Muscle of leg (tissue), 16 donors: ENCODE measurements at places on chromosomes 4 and X. TPM values are rescaled to one million over a fixed set of nuclear protein-coding genes. Genes with fewer than 3 reads are reported as not detected.

- no peak for DNase-seq
These were observed 1777.8 kb upstream of the TENM3 start for GRCh38 chr4:180465364-180465763.

GRCh38 chr4:17811078-17811603, 362 bp downstream of the NCAPG start:
- DNase-seq: peak; percentile 53

- DNase-seq: no peak
These were observed 127.2 kb upstream of the RPS6KA3 start for GRCh38 chrX:20393944-20394343.

- no peak for DNase-seq
These were observed 9.5 kb downstream of the RGS12 start for GRCh38 chr4:3302173-3302785.

DNA sequence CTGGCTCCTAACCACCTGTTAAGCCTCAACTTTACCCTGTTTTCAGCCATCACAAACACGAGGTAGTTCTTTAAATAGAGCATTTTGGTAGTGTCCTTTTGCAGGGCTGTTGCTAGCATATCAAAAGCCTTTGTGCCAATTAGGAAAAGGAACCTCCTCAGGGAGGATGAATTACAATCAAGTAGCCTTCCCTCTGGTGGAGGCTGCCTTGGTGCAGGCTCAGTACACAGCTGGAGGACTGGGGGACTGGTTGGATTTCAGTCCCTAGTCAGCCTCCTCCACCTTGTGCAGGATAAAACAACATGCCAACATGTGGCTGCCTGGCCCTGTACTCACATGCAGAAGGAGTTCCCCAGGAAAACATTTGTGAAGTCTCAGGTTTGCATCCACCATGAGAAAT, 53.1 kb downstream of the RASGEF1B start:
- DNase-seq: no peak

- DNase-seq: peak; percentile 46
These were observed 145.0 kb downstream of the SOWAHB start for GRCh38 chr4:76752861-76753501.

DNA sequence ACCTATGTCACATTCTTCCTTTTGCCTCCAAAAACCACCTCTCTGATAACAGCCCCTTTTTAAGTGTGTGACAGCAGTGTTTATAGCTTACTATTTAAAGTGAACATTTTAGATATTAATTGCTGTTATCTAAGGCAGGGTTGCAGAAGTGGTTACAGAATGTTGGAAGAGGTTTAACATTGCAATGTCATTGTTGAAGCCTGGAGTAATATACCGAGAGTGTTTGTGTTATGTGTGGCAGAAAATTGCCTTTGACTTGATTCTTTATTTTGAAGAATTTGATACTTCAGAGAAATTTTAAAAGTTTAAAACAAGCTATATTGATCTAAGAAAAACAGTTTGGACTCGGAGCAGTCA, 37.1 kb downstream of the SMARCAD1 start:
- no peak for DNase-seq

DNA sequence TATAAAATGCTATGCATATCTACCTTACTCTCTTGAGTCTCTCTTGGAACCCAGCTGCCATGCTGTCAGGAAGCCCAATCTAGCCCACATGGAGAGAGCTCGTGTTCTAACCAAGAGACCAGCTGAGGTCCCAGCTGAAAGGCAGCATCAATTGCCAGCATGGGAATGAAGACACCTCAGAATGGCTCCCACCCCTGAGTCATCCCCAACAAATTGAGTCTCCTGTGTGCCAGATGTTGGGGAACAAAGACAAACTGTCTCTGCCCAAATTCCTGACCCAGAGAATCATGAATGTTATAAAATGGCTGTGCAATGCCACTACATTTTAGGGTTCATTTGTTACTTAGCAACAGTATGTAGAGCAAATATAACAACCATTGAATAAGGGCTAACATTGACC, 105.2 kb upstream of the STX18 start:
- no peak for DNase-seq

DNA sequence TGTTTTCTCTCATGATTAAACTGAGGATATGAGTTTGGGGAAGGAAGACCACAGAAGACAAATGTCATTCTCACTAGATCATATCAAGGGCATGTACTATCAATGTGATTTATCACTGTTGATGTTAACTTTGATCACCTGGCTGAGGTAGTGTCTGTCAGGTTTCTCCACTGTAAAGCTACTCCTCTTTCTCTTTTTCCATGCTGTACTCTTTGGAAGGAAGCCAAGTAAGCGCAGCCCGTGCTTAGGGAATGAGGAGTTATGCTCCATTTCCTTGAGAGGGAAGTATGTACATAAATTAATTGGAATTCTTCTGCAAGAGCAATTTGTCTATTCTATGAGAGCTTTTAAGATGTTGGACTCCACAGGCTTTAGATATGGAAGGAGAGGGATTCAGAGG, 4.0 kb upstream of the KANTR start:
- no peak for DNase-seq

DNA sequence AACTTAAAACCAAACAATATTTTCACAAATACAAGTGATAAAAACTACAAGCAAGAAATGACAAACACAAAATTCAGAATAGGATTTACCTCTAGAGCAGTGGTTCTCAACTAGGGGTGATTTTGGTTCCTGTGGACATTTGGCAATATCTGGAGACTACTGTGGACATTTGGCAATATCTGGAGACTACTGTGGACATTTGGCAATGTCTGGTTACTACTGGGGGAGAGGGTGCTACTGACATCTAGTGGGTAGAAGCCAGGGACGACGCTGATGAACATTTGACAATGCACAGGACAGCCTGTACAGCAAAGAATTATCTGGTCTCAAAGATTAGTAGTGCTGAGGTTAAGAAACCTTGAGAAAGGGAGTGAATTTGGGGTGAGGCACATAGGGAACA, 169.8 kb downstream of the CLCN4 start:
- DNase-seq: no peak

DNA sequence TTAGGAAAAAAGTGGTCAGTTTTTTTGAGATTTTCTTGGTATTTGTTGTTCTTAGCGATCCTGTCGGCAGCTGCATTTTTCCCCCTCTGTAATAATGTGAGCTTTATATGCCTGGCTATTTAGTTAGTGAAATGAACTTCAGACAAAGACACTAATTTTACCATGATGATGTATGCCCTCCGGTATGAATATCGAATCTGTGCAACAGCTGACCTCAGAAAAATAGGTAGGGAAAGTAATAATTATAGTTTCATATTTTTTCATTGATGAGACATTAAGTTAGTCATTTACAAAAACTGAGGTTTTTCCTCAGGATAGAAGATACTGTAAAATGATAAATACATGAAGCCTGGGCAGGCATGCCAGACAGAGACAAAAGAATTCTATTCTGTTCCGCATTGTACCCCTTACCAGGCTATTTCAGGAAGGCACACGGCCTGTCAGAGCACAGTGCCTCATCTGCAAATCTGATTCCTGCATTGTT, 155.8 kb downstream of the SHROOM3 start:
- peak; percentile 75 for DNase-seq

DNA sequence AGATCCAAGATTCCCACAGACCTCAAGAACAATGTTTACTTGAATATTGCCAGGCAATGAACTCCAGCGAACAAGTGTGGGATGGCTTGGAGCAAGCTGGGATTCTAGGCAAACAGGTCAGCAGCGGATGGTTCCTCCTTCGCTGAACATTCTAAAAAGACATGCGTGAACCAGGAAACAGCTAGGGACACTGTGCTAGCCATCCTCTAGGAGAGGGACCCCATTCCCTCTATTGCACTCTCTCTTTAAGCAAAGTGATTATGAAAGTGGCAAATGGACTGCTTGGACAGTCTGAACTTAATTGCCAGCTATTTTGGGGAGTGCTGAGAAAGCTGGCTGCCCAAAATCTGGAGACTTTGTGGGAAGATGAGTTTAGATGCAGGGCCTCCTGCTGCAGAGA, 29.9 kb upstream of the TEC start:
- no peak for DNase-seq

- DNase-seq: peak; percentile 34
These were observed 53.8 kb upstream of the TXK start for GRCh38 chr4:48187813-48188212.

DNA sequence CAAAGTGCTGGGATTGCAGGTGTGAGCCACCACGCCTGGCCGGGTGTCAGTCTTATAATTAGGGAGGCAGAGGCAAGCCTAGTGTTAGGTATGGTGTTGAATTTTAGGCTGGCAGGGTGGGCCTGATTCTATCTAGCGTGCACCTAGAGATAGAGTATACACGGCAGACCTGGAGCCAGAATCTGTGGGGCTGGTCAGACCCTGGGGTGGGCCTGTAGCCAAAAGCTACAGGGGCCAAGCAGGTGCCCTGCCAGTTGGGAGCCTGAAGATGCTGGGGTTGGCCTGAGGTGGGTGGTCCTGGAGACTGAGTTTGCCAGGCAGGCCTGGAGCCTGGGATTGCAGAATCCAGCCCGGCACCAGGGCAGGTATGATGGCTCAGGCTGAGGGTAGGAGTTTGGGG, 1580.3 kb downstream of the ARAP2 start:
- DNase-seq: no peak

DNA sequence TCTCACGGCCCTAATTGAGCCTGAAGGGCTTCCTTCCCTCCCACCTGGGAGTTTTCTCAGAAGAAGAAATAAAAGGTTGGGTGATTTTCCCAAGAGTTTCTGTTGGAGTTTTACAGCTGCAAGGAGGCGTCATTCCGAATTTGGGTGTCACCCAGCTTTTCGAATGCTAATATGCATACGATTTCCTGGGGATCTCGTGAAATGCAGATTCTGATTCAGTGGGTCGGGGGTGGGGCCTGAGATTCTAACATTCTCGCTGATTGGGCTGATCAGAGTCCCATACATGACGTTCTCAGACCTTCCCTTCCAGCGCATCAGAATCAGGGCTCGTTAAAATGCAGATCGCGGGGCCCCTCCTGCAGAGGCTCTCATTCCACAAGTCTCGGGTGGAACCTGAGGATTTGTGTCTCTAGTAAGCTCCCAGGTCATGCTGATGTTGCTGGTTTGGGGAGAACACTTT, 125.8 kb upstream of the STX18 start:
- peak; percentile 22 for DNase-seq

DNA sequence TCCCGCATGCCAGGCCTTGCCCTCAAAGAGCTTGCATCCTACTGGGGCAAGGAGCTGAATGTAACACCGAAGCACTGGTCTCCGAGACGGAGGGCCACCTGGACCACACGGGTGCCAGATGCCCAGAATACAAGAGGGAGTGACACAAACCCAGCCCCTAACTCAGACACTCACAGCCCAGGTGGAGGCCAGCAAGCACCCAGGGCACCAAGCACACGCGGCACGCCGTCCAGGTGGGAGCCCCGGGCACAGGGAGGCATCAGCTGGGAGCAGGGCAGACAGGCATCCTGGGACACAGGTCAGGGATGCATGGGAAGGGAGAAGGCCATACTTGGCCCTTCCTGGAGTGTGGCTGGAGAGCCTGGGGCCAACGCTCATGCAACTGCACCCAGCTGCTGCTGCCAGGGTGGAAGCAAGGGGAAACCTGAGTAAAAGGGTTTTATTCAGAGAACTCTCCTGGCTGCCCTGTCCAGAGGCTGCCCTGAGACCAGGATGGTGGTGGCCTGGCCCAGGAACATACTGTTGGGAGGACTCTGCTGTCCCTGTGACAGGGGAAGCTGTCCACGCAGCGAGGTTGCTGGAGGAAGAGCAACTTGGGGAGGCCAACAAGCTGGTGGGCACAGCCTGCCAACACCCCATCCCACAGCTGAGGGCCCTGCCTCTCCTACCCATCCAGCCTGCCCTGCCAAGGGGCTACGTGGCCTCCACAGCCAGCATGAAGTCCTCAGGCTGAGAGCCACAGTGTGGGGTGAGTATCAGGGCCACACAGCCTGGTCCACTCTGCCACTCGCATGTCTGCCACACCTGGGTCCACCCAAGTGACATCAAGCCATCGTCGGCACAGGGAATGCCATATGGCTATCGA, 22.2 kb upstream of the PPP2R2C start:
- no peak for DNase-seq

The PPARGC1A gene
- 6.8 TPM for polyA plus RNA-seq

The CTSO gene
- 23.4 TPM for polyA plus RNA-seq

The RHOXF2 gene
- polyA plus RNA-seq: not detected

The TADA2B gene
- 26.1 TPM for polyA plus RNA-seq

The RNF4 gene
- 45.6 TPM for polyA plus RNA-seq

The MTMR8 gene
- 1.5 TPM for polyA plus RNA-seq

The EMCN gene
- 34.1 TPM for polyA plus RNA-seq

The CPZ gene
- polyA plus RNA-seq: 4.4 TPM

The CRLF2 gene
- not detected for polyA plus RNA-seq
